ENCODE measurements at places on chromosomes 11 and 22.
A peak's percentile ranks its signal among the peaks of the same experiment; 100 is the strongest.

DNA sequence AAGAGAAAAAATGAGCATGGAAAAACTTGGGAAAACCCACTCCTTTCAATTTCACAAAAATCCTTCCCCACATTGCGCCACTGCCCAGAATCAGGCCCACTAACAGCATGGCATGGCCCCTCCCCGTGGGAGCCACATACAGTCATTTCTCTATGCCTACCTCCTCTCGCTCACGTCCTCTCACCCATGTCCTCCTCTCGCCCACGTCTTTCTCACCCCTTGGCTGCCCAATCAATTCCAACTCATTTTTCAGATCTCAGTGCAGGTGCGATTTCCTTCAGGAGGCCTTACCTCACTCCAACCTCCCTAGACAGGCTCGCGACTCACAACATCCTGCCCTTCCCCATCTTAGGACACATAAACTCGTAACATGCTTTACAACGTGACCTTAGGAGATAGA is 229.2 kb downstream of the CADM1 start:
- no peak for DNase-seq

- DNase-seq = no peak
These were observed 44.9 kb downstream of the ARHGAP8 start for GRCh38 chr22:44797181-44797725.

- DNase-seq = no peak
These were observed 155.7 kb downstream of the AASDHPPT start for GRCh38 chr11:106233191-106233590.

- no peak for DNase-seq
These were observed 129.7 kb downstream of the ARHGAP42 start for GRCh38 chr11:100816823-100817222.

DNA sequence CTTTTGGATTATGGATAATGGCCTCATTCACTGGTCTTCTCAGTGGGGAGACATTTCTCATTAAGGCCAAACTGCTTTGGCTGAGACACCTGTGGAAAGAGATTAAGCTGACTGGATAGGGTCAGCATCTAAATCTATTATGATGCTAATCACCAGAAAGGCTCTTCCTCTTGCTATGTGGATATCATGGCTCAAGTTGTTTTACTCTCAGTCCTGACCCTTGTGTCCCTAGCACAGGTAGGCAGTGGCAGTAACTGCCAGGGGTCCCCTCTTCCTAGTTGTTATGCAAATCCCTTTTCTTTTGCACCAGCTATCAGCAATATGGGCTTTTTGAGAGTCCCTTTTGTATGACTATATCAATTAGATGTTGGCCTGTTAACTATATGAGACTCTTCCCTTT is 335.7 kb upstream of the PLET1 start:
- no peak for DNase-seq

DNA sequence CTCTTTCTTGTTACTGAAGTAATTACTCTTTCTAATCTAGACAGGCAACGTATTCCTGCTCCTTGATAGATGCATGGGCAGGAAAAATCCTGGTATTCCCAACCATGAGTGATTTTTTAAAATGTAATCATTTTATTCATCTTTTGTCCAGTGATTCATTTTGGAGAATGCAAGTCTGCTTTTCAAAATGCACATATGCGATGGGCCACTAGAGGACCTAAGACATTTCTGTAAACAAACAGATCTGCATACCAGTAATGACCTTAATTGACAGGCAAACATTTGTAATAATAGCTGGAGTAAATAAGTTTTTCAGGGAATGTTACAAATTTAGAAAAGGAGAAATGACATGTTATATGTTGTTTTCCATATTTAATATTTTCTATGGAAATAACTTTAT is 1167.6 kb downstream of the JRKL start:
- DNase-seq = no peak

DNA sequence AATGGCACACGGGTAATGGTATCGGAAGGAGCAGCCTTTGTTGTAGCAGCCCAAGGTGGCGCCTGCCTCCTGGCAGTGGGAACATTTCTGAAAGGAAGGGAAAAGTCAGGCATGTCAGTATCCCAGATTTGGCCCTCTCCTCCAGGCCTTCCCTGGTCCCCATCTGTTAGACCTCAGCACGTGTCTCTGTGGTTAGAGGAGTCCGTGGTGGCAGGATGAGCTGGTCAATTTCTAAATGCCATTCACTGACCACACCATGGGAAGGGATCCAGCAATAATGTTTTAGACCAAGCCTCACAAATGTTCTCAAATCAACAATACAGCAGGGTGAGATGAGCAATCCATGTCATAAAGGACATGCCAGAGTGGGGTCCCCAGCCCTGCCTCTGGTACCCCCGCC is 49.0 kb upstream of the CYP2D6 start:
- no peak for DNase-seq

- no peak for DNase-seq
These were observed 46.8 kb downstream of the FAM83F start for GRCh38 chr22:40041366-40042137.

DNA sequence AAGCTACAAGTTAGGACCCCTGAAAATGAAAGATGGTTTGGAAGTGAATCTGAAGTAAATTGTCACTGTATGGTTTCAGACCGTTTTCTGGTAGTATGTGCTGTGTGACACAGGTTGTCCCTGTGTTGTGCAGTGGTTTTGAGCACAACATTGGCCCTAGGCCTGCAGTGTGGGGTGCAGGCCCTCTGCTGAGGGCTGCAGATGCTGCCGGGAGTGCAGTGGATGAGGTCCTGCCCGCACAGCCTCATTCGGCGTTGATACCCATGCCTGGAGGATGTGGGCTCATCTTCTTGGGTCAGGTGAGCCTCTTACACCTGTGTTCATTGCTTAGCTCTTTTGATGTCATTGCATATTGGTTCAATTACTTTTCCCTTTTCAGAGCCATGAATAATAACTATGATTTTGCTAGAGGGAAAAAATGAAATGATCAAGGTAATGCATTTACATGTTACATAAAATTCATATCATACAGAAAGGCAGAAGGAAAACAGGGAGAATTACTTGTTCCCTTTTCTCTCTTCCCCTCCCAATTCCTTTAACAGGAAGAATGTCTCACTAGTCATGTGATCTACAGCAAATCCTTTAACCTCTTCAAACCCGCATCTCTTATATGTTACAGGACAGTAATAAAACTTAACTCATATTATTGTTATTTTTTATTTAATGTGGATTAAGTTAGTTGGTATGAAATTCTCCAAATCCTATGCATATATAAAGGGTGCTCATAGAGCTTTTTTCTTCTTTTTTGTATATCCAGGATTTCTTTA is 48.7 kb downstream of the PTPRJ start:
- DNase-seq = no peak

DNA sequence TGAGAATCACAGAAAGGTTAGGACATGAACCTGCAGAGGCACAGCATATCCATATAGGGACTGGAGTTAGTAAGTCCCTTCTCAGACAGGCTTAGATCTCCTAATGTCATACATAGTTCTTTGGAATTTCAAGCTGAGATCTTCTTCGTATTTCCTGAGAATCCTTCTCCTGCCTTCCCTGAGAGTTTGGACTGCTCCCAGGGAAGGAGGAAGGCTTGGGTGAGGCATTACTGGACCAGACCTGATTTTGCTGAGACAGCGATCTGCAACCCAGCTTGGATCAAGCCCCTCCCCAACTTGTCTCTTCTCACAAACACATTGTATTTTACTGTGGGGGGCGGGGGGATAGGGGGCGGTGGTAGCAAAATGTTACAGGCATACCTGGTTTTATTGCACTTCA is 108.5 kb downstream of the TSPAN18 start:
- DNase-seq = no peak

- no peak for DNase-seq
These were observed 724.2 kb downstream of the BRD1 start for GRCh38 chr22:49103314-49104059.

DNA sequence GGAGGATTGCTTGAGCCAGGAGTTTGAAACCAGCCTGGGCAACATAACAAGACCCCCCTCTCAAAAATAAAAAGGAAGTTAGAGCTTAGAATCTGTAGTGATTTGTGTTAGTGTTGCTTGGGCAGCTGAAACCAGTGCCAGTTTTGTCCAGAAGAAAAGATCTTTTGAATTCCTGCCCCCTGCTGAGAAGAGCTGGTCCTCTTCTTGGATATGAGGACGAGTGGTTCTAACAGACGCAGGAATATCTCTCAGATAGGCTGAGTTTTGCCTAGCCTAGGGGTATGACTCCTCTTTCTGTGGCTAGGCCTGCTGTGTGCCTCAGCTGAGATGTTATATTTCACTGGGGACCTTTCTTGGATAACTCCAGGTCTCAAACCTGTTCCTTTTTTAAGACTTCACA is 102.8 kb downstream of the STIM1 start:
- DNase-seq = no peak

- no peak for DNase-seq
These were observed 231.0 kb upstream of the SORL1-AS1 start for GRCh38 chr11:121683791-121684190.

DNA sequence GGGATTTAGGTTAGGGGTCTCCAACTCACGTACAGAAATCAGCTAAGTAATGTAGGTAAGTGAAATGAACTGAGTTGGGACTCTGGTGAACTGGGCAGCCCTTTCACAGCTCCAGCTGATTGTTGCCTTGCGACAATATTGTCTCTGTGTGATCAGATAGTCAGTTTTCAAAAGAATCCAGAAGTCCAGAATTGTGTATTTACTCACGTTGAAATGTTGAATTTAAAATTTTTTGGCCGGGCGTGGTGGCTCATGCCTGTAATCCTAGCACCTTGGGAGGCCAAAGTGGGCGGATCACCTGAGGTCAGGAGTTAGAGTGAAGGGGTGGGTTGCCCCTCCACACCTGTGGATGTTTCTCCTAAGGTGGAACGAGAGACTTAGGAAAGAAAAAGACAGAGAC is 18.8 kb upstream of the WDR74 start:
- no peak for DNase-seq

GRCh38 chr11:64269540-64270220 is 14.8 kb downstream of the BAD start:
- DNase-seq = peak; percentile 99

- no peak for DNase-seq
These were observed 65.8 kb upstream of the NECTIN1 start for GRCh38 chr11:119794756-119795155.

DNA sequence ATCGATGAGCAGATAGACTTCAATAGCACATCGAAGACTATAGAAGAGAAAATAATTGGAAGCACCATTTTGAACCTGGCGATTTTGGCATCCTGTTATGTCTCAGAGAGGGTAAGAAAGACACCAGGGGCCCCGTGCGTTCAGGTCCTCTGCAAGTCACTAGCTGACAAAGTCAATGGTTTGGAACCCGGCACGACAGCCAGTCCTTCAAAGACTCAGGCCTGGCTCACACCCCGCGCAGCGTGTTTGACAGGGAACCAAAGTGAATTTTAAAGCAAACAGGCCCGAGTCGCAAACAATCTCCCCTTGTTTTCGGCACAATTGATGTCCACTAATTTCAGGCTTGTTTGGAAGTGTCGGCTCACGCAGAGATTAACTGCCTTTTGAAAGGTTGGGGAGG is 716.6 kb downstream of the BRD1 start:
- DNase-seq = no peak

- DNase-seq = no peak
These were observed 24.1 kb upstream of the FEZ1 start for GRCh38 chr11:125519860-125520834.

DNA sequence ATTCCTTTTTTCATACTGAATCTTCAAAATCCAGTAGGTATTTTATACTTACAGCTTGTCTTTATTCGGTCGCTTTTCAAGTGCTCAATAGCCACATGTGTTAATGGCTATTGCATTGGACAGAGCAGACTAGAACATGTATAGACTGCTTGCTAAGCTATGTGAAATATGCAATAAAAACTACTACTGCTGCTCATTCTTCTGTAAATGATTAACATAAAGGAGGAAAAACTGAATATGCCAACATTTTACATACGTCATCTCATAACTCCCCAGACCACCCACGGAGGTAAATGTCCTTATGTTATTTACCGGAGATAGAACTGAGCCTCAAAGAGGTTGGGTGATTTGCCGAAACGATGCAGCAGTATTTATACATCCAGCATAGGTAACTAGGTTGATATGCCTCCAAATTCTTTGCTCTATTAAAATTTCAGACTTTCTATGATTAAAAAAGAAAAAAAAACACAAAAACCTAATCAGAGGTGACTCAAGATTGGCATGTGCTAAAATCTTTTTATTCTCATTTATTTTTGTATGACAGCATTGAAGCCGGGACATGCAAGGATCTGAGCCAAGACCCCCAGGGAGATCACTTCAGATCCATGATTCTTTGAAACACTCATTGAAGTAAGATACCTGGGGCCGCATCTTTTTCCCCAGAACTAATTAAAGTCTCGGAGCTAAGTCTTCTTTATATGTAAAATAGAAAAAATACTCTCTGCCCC is 78.5 kb upstream of the OR5AK2 start:
- no peak for DNase-seq

GRCh38 chr11:34971928-34972327 is 55.5 kb downstream of the PDHX start:
- DNase-seq = no peak

GRCh38 chr11:44651535-44652155 is 75.1 kb upstream of the TSPAN18 start:
- DNase-seq = no peak

DNA sequence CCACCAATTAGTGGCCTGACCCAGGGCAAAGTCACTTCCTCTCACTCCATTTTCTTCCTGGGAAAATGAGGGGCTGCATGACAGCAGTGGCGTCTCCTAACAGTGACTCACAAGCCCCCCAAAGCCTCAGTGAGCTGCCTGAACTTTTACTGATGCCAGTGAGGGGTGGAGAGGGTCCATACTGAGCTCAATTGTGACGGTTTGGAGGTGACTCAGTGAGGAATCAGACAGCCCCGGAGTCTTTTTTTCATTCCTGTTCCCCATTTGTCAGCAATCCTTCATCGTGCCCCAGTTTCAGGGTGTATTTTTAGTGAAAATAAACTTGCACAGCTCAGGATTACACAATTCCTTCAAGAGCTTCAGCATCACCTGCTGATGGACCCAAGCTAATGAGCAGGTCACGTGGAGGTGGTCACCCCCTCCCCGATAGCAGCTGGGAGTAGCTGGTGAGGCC is 30.1 kb upstream of the RASD2 start:
- DNase-seq = no peak

GRCh38 chr11:10743354-10744000 is 7.6 kb upstream of the CTR9 start:
- DNase-seq = no peak

DNA sequence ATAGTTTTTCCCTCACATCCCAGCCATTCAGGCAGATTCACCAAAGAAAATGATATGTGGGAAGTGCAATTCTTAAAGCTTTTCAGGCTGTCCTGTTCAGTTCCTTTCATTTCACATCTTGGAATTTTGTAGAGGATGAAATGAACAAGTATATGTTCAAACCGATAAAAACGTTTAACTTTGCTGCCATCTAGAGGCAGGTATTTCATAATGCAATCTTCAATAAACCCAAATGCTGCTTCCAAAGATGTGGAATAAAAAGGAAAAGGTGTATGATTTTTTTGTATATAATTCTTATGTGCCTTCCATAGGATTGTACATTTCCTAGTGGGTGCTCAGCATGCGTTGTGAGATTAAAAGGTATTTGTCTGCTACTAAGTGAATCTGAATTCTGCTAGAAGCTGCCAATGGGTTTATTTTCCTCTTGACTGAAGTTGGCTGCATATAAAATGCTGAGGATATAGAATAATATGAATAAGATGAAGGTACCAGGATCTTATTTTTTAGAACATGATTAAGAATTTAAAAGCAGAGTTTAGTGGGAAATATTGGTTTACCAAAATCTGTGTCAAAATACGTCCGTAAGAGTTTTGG is 199.3 kb downstream of the PGR start:
- DNase-seq = no peak

All from DND-41 (cell line).